Epithelial cell of proximal tubule (primary cell): ENCODE measurements at places on chromosomes 5 and 9. TPM values are rescaled to one million over a fixed set of nuclear protein-coding genes. Genes with fewer than 3 reads are reported as not detected.

DNA sequence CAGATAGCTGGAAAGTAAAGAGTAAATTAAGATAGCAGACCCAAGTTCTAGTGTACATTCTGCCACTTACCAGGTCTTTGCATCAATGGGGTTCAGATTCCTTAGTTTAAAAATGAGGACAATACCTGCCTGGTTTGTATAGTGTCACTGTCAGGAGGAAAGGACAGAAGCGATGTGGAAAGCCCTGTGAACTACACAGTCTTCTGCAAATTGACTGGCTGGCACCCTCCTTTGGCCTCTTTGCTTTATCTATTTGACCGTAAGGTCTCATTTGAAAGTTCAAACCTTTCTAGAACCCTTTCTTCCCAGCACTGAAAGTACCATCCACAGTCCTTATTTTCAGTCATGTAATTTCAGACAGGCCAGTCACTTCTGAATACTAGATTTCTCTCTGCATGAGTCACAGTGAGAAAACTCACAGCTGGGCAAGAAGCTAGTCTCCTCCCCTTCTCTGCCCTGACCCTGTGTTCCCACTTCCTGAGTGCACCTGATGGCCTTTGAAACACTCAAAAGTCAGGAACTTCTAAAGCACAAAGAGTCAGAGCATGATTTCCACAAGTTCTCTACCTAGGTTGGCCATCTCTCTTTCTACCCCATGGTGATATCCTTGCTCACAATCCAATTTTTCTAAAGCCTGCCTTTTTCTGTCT is 91.3 kb upstream of the RASEF start:
- peak; percentile 70 for DNase-seq

DNA sequence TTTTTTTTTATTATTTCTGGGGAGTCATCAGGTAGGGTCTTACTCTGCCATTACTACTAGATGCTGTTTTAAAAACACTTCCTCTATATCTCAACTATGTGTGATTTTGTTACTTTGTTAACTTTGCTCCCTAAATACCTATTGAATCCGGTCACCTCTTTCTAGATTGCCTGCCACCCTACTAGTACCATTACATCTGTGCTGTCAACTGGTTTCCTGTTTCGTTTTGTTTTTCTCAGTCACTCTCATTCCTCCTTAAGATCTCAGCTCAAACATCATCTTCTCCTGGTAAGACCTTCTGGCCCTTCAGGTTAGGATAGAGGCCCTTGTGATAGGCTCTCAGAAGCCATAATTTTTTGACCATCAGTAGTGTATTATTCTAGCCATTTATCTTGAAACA is 324.2 kb upstream of the ATP10B start:
- DNase-seq = no peak

DNA sequence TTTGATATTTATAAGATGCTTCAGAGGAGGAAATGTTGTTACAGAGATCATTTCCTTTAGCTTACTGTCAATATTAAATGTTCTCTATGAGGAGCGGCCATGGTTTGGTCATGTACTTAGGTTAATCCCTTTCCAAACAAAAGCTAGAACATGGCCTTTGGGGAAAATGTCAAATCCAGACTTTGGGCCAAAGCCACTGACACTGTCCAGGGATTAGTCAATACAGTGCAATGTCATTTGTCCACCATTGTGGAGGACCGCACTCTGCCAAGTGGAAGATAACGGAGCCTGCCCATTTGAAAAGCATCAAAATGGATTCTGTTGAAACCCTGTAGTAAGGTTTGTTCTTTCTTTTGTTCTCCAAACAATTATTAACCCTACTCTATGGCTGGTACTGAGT is 50.1 kb downstream of the FRMPD1 start:
- DNase-seq = no peak

DNA sequence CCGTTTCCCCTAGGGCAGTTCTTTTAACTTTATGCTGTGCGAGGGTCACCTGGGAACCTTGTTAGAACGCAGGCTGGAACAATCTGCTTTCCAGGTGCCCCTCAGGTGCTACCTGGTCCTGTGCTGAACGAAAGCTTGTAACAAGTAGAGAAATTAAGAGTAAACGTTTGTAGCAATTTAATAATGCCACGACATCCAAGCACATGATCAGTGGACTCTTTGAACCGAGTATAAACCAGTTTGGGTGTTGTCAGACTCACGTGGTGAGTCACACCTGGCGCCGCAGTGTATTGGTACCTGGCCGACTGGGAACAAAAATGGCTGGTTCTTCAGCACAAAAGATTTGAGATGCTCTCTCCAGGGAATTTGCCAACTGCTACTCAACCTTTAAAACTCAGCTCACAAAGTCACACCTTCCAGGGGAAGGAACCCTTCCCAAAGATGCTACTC is 926 bp upstream of the MYO10 start:
- no peak for DNase-seq

DNA sequence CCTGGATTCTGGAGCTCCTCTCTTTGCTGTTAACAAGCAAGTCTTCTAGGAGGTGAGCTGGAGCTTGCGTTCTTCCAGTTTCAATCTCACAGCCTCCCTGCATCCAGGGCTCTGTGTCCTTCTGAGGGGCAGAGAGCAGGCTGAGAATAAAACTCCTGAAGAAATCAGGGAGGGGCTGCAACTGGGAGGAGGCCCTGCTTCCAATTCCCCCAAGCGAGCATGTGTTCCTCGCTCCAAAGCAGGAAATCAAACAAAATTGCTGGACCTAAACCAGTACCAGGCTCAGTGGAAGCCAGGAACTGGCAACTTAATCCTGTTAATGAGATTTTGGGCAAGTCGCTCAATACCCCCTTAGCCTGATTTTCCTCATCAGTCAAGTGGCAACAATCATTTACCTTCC is 181.8 kb downstream of the ASTN2 start:
- no peak for DNase-seq

DNA sequence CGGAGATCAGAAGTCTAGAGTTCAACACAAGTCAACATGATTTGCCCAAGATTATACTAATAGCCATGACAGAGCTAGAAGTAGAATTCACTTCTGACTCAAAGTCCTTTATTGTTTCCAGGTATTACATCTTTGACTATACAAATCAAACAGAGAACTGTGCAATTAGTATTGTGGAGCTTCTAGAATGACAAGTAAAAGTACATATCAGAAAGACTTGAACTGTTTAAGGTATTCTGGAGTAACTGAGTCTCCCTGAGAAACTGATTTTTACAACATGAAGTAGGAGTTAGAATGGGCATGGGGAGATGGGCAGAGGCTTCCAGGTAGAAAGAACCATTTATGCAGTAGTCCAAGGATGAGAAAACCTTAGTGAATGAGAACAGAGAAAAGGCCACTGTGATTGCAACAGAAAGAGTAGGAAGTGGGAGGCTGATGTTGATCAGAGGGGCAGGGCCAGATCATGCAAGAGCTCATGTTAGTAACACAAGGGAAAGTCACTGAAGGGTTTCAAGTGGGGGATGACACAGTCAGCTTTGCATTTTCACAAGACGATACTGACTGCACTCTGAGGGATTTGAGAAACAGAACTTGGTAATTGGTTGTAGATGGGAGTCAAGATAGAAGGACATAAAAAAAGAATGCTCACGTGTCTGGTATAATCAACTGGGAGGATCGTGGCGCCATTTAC is 280.7 kb downstream of the RFX3 start:
- peak; percentile 15 for DNase-seq

GRCh38 chr5:178334861-178335260 is 102.3 kb upstream of the PHYKPL start:
- no peak for DNase-seq

DNA sequence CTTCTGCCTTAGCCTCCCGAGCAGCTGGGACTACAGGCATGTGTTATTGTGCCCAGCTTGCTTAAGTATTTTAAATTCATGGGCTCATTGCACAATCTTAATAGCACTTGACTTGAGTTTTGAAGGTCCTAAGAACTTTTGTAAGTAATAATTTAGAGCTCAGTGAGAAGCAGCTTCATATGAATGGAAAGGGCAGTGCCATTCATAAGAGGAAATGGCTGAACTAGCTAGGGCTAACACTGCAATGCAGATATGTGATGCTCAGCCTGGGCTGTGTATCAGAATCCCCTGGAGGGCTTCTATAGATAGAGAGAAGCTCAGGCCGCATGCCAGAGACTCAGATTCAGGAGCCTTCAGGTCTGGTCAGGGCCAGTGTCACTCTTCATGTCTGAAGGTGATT is 295.5 kb upstream of the DAP start:
- no peak for DNase-seq

DNA sequence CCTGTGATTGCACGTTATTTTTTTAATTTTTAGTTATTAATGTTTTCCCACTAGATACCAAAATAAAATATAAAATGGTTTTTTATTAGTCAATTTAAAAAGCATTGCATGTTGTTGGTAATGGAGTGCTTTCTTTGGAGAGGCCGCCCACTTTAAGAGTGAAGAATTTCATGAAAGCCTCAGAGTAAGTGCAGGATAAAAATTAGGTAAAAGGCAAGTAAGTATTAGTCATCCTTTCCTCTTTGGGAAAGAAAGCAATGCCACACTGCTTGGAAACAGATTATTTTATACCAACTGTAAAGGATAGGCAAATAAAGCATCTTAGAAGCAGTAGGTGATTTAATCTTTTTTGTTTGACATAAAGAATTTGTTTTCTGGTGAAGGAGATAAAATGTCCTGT is 62.9 kb downstream of the HSD17B4 start:
- DNase-seq = no peak

- peak; percentile 6 for DNase-seq
Observed at GRCh38 chr9:117411547-117411946, 3.3 kb downstream of the ASTN2 start.

CMBL gene
- 2.2 and 3.0 TPM in 2 replicates for total RNA-seq

ZDHHC21 gene
- total RNA-seq = 5.1 and 11.3 TPM in 2 replicates

ROPN1L gene
- total RNA-seq = 1.1 TPM in 1 of 2 replicates, not detected in the other

ERAP2 gene
- total RNA-seq = 28.0 and 45.6 TPM in 2 replicates

BASP1 gene
- 106 and 135 TPM in 2 replicates for total RNA-seq

NRG2 gene
- 0.43 and 1.5 TPM in 2 replicates for total RNA-seq

EIF4E1B gene
- total RNA-seq = not detected in 2 replicates
